ENCODE measurements at places on chromosomes 2 and 18.

- peak; percentile 82 for DNase-seq
Measured at GRCh38 chr2:234374736-234375135, 122.1 kb downstream of the ARL4C start.

DNA sequence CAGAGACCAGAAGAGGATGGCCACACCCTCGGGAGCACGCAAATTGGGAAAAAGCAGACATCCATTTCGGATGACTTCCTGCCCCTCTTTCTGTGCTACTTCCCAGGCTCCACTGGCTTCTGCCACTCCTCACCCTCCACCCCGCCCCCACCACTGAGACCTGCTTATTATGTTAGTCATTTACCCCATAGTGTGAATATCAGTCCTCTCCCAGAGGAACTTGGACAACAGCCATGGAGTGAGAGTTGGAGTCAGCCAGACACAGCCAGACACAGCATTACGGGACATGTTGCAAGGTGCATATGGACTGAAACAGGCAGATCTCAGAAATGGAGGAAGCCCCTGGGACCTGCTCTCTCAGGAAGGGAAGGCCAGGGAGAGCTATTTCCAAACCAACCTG lies 51.8 kb downstream of the CTIF start:
- DNase-seq = no peak

- DNase-seq = no peak
Measured at GRCh38 chr2:74464406-74464805, 776 bp downstream of the MOGS start.

DNA sequence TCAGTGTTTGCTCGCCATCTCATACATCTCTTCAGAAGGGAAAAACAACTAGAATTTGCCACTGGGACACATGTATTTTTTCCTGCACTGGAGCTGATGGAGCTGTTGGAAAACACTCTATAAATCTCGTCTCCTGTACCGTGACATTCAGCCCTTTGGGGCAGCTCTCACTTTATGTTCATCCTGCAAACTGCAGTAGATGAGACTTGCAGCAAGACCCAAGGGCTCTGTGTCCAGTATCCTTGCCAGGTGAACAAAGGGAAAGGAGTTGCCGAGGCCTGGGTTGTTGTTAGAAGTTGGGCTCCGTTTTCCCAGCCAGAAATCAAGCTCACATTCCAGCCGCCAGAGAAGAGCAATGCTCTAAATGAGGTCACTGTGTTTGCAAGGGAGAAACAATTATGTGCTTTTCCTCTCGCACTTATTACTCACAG lies 285.1 kb downstream of the SLC4A3 start:
- no peak for DNase-seq

DNA sequence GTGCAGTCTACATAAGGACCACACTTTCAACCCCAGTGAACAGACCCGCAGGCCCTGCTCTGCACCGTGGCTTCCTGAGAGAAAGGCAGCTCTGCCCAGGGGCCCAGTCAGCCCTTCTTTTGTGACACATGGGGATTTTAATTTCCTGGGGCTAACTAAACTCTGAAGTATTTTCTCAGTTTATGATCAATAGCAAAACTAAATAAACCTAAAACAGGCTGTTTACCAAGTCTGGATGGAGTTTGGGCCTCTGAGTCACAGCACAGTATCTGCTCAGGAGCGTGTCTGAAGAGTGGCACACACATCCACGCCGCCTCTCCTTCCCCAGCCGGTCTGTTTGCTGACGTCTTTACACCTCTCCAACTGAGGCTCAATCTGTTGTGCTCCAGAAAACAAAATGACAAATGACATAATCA lies 72.3 kb downstream of the LDLRAD4 start:
- DNase-seq = no peak

GRCh38 chr18:34977838-34978532 lies 63.2 kb upstream of the MAPRE2 start:
- peak; percentile 18 for DNase-seq

- DNase-seq = no peak
Measured at GRCh38 chr2:99715956-99716355, 226.1 kb upstream of the REV1 start.

DNA sequence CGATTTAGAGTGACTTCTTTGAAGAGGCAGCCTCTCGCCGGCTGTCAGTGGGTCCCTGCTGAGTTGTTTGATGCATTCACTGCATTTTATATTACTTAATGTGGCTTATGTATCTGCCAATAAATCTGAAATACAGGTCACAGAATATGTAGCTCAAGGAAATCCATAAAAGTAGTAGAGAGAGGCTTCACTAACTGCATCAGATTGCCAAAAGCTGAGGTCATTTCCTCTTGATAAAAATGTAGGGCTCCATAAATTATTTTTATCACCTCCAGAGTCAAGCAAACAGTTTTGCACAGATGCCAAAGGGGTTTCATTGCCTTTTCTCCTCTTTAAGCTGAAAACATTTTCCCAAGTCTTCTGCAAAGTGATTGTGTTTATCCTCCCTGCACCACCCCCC lies 36.5 kb upstream of the CCDC93 start:
- no peak for DNase-seq

- no peak for DNase-seq
Measured at GRCh38 chr2:81835321-81836000, 1530.9 kb upstream of the LRRTM1 start.

- DNase-seq = no peak
Measured at GRCh38 chr2:161119483-161119882, 40.7 kb upstream of the TANK start.

GRCh38 chr2:19785447-19785846 lies 116.3 kb downstream of the TTC32 start:
- DNase-seq = no peak

DNA sequence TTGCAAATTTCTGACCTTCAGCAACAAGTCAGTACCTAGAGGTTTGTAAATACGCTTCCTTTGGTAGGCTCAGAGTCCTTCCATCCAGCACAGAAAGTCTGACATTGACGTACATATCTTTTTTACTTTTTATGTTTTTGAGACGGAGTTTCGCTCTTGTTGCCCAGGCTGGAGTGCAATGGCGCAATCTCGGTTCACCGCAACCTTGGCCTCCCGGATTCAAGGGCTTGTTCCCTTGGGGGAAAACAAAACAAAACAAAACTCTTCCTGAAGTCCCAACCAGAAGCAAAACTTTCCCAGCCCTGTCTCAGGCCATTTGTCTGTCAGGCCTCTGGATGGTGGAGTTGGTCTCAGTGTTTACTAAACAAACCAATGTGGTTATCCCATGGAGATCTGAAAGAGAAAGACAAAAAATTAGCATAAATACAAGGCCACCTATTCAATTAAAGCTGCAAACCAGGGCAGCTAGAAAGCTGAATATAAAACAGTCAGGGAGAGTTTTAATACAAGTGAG lies 29.6 kb upstream of the ATL2 start:
- DNase-seq = no peak

DNA sequence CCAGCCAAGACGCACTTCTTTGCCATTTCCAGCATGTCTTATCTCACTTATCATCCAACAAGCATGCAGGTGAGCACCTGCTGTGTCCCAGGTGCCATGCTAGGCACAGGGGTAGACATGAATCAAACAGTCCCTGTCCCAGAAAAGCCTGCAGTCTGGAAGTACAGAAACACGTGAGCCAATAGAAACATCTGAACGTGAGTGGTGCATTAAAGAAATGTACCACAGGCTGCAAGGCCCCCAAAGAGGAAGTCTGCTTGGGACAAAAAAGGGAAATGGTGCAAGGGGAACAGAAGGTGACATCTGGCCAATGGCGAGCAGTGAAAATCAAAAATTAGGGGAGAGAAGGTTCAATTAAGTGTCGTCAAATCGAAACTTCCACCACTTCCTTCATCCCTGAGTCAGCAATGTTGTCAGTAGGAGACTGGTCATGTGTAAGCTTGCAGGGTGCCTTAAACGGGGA lies 17.6 kb upstream of the TMEM247 start:
- DNase-seq = no peak

GRCh38 chr2:172834881-172835280 lies 99.2 kb downstream of the RAPGEF4 start:
- DNase-seq = peak; percentile 72

DNA sequence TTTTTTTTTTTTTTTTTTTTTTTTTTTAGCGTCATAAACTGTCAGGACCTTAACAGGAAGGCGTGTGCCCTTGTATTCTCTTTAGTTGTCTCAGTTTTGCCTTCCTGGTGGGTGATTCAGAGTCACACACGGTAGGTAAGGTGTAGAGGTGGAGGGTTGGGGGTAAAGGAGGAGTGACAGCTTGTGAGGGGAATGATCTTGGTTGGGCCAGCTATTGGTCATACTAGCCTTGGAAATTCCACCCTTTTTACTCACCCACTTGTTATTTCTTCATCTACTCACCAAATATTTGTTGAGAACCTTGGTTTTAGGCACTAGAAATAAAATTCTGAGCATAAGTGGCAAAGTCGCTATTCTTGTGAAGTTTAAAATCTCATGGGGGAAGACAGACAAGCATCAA lies 22.2 kb downstream of the SMIM21 start:
- no peak for DNase-seq

DNA sequence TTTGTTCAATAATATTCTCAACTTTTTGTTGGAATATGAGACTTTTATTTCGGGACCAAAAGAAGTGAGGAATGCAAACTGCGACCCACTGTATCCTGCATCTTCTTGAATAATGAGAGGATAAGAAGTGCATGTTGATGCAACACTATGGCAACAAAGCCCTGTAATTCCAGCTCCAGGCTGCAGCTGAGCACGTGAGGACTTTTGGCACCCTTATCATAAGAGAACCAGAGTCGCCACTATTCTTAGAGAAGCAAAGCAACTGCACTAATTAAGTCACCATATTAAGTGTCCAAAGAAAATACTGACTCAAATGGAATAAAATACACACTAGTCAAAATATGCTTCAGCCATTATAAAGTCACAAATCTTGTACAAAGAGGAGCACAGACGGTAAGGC lies 65.8 kb downstream of the FAM210A start:
- no peak for DNase-seq

DNA sequence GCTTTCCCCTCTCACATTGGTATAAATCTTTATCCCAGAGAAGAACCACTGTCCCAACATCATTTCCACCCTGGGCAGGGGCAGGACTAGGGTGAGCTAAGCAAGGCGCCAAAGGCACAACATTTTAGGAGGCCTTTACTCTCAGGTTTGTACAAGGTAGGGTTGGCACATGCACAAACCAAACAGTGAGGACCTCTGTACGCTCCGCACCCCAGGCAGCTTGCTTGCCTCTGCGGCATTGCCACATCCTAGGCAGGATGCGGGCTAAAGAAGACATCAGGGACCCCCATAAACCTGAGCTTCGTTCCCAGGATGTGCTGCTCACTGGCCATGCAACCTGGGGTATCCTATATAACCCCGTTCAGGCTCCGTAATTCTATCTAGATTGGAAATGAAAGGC lies 128.1 kb upstream of the DAPL1 start:
- no peak for DNase-seq

DNA sequence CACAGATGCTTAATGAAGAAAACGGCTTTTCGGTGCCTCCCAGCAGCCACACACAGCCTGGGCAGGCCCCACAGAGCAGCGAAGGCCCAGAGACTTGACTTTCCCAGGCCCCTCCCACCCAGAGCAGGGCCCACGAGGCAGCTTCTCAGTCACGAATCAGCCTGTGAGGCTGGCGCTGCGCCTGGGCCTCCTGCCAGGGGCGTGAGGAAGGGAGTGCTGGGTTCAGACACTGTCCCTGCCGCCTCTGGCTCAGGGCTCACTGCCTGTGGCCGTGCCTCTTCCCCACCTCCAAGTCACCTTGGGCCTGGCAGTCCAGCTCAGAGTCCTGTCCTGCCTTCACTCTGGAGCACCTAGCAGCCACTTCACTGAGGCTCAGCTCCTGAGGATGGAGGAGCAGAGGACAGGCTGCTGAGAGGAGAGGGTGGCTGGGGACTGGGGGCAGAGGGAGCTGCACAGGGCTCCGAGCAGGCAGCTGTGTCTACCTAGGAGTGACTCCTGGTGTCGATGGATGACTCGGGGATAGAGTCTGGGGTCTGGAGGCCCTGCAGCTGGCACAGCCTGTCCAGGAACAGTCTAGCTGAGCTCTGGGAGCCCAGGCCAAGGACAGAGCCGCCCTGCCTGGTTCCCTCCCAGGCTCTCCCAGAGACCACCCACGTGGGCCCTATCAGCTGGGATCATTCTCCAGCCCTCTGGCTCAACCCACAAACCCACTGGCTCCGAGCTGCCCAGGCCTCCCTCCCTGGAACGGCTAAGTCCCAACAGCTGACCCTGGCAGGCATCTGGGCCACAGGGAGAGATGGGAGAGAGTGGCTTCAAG lies 36.4 kb upstream of the FOSL2 start:
- peak; percentile 47 for DNase-seq

DNA sequence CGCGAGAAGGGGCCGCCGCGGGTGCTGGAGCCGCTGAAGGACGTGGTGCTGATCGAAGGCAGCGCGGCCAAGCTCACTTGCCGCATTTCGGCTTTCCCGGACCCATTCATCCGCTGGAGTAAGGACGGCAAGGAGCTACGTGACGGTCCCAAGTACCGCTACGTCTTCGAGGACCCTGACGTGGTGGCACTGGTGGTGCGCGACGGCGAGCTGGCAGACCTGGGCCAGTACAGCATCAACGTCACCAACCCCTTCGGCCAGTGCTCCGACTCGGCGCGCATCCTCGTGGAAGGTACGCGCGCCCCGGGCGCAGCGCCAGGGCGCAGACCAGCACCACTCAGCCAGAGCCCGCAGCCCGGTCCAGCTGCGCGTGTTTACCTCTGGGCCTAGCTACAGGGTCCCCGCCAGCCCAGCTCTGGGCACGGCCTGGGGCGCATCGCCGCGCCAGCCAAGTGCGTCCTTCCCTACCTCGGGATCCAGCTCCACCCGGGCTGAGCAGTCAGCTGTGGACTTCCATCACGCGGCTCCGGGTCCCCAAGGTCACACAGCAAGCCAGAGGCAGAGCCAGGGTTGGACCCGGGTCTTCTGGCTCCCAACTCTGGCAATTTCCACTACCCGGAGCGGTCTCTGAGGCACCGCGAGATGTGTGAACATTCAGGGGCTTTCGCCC lies 1.7 kb upstream of the GMPPA start:
- no peak for DNase-seq

DNA sequence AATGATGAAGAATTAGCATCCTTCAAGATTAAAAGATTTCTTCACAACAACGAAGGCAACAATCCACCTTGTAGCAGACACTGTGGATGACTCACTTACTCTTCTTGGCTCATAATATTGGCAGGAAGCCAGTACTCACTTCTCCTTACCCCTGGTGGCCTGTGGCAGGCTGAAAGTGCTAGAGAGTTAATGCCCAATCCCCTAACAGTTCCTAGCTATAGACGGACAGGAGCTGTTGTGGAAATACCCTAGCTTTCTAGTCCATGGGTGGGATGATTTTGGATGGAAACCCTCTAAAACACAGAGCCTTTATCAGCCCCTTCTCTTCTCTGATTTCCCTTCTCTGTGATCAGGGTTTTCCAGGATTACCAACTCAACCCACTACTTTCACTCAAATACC lies 128.6 kb upstream of the NYAP2 start:
- peak; percentile 34 for DNase-seq

- DNase-seq = peak; percentile 23
Measured at GRCh38 chr2:151071382-151071781, 190.3 kb downstream of the RBM43 start.

DNA sequence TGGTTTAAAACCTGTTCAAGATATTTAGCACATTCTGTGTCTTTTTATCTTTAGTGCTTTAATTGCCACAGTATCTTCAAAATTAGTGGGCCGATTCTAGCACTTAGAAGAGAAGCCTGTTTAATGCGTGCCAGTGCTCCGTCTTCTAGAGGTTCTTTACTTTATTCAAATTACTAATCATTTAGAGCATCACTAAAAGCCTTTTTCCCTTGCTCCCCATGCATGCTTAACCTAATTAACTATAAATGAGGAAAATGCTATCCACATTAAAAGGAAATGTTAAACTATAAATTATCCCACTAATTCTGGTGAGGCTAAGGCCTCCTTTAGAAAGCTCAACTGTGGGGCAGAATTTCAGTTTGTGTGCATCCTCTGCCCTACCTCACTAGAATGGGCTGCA lies 31.5 kb upstream of the INSIG2 start:
- DNase-seq = no peak
